ENCODE measurements at places on chromosomes 6 and 20. TPM values are rescaled to one million over a fixed set of nuclear protein-coding genes. Genes with fewer than 3 reads are reported as not detected.

DNA sequence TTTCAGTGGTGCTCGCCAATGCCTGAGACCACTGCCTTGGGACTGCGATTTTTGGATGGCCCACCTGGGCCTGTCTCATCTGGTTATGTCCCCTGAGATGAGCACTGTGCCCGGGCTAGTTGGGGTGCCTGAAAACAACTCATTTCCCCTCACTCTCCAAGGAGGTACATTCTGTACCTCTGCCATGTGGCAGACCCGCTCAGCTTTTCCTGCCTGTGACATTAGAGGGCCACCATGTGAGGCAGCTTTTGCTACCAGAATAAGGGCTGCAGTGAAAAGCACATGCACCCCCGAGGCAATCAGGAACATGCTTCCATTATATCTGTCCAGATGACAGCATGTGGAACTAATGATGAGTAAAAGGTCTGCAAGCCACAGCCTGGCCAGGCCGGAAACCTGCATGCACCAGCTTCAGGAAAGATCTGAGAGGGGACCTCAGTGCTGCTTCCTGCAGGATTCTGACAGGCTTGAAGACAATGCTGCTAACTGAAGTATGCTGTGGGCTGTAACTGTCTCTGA is 11.3 kb upstream of the SRSF6 start:
- no peak for DNase-seq

DNA sequence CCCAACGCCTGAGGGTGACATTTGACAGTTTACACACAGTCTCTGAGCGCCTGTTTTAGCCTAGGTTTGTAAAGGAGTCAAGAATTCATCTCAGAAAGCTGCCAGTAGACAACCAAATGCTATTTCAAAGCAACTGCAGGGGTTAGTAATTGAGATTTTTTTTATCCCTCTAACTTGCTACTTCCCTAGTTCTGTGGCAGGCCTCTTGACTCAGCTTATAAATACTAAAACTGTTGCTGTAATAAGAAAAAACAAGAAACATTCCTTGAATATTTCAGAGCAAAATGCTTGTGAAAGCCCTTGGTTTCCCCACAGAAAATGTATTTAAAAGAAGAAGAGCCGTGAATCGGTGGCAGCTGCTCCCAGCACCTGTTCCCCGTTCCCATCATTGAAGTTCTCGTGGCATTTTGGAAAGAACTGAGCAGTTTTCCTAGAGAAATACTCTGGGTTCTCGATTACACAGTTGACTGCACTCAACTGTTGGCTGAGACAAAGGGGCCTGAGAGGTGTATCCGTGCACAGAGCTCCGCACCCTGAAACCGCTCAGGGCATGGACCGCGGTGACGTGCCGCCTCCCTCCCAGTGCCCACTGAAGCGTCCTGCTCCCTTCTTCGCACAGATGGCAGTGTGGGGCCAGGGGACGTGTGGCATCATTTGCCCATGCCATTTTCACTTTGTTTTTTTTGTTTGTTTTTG is 20.9 kb downstream of the DLL1 start:
- DNase-seq = no peak

- no peak for DNase-seq
Measured at GRCh38 chr6:8830794-8831193, 395.4 kb upstream of the SLC35B3 start.

Gene CAP2
- total RNA-seq = 2.5 TPM

- no peak for DNase-seq
Measured at GRCh38 chr20:1489325-1489724, 1.9 kb downstream of the SIRPB2 start.

Gene TNF
- total RNA-seq = 0.27 TPM

- DNase-seq = no peak
Measured at GRCh38 chr6:111979633-111980032, 74.3 kb upstream of the CCN6 start.

- no peak for DNase-seq
Measured at GRCh38 chr20:4854561-4854901, 132.8 kb downstream of the PRND start.

DNA sequence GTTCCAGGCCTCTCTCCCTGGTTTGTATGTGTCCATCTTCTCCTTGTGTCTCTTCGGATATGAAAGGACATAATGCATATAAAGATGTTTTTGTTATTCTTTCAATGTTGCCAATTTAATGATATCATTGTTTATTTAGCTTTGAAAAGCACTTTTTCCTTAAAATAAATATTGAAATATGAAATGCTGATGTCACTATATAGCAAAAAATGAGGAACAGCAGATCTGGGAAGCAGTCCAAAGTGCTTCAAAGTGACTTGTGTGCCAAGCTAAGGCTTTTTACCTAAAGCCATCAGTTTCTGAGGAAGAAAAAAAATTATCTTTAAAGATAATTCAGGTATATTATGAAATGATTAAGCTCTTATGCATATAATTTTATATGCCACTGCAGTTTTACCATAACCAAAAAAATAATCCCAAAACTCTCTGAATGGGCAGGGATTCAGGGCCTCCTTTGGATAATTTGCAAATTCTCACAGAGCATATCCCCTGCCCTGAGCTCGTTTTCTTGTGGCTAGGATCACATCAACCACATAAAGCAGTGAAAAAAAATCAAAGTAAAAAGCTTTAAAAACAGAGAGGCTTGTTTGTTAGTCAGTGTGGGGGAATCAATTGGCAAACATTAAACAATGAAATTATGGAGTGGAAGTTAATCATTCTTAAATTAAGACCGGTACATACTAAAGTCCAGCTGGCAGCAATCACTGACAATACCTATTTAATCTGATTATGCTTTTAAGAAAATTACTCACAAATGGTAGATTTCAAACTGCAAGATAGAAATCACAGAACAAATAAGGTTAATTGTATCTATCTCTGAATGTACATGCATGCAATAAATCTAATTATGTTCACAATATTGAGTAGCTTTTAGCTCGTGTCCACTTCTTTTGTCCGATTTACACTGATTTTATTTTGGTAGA is 1027.9 kb upstream of the ADGRB3 start:
- DNase-seq = no peak

DNA sequence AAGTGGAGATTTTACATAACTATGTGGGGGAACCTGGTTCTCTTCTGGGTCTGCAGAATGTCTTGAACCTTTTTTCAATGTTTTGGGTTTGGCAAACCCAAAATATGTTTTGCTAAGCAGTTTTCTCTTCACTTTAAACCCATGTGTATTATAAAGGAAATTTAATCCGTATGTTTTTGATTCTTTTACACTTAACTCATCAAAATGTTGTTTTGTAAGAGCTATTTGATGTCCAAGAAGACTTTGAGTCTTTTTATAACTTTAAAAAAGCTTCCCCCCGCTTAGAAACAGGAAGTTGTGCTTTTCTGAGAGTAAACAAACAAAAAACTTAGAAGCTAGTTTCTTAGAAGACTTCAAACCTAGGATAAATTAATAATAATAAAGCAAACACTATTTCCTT is 81.9 kb upstream of the CEP162 start:
- no peak for DNase-seq

Gene GFRA4
- not detected for total RNA-seq

Measured in esophagus squamous epithelium (tissue), 5 donors.